CD4-positive, alpha-beta T cell treated with Interleukin-15 for 1 hour (primary cell): ENCODE measurements at places on chromosomes 4 and X.

DNA sequence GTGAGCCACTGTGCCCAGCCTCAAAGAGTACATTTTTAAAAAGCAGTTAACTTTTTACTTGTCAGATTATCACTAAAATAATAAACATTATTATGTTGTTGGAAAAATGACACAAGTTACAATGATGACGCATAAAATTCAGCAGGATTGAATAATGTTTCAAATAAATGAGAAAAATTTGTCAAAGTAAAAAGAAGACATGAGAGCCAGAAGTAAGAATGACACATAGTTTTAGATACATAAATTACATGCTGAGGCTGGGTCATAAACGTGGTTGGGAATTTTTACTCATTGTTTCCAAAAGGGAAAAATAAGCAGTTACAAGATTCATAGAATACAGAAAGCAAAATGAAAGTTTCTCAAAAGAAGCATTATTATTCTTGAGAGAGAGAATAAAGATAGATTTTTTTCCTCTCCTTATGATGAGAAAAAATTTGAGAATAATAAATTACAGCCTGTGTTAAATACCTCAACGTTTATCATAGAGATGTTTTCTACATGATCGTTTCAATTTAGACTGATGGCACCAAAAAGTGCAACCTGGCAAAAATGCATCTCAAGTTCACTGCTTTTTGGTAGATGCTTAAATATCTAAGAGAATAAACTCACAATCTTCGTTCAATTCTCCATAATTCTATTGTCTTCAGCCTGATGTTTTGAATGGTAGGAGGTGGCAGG is 40.4 kb downstream of the GUCY1B1 start:
- no peak for DNase-seq

DNA sequence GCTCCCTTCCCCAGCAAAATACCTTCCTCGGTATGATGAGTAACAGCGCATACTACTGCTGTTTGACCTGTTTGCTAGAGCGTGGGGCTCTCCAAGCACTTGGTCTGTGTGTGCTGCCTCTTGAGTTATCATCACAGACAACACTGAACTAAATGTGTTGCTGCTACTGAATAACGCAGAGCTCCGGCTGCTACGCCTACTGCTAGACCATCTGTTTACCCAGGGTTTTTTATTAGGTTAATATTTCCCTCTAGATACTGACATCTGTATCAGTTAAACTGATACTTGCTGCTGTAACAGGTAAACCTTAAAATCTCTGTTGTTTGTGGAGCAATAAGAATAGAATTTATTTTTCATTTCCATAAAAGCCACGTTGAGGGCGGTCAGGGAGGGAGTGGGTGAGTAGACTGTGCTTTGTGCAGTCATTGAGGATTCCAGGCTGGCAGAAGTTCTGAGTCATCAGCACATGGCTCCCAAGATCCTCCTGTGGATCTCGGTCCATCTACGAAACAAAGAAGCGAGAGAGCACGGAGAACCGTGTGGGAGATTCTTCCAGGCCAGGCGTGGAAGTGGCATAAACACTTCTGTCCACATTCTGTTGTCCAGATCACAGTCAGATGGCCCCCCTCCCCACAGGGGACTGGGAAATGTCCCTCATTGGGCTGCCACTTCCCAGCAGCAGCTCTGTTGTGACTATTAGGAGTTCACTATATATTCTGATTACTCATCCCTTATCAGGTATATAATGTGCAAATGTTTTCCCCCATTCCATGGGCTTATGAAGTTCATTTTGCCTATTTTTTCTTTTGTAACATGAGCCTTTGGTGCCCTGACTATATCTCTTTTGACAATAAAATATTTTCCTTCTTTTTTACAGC is 14.1 kb downstream of the GRK4 start:
- DNase-seq = no peak

DNA sequence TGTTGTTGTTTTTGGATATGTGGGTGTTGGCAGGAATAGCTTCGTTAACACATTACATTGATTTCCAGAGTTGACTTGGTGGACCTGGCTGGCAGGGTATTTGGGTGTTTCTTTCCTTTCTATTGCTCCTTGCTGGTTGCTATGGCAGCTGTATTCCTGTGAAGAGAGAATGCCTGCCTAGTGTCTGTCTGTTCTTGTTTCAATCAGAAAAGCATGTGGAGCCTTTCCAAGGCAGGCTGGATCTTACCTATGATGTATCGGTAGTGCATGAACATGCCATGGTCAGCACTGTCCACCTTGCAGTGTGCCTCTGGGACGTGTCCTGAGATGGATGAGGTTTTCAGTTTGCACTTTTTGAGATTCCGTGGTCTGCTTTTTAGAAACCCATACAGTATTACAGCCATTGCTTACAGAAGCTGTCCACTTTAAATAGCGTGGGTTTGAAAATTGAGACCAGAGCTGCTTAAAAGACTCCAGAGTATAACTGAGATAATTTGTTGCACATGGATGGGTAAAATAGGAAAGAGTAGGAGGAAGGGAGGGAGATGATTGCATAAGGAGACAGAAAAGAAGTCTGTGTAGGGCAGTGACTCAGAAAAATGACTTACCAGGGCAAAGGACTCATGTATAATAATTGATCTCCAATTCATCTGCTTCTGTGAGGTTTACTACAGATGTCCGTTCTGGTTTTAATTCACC is 20.0 kb upstream of the AADAT start:
- DNase-seq = no peak

DNA sequence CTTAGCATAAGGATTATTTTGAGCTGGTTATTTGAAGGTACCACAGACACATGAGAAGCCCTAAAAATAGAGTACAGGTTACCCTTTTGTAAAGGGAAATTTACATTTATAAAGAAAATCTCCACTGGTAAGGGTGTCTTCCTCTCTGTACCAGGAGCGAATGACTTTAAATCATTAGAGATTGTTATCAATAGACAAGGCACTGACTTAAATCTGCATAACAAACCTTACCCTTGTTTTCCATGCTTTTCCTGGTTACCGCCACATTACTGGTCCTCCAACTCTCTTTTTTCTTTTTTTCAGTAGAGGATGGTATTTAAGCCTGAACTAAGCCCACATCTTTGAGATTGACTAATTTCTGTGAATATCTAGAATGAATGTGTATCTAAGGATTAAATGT is 129.8 kb downstream of the SLC7A11 start:
- DNase-seq = no peak

- no peak for DNase-seq
Observed at GRCh38 chrX:9147726-9148125, 113.8 kb upstream of the FAM9B start.

- no peak for DNase-seq
Observed at GRCh38 chr4:55509266-55509665, 37.4 kb downstream of the CLOCK start.

- peak; percentile 67 for DNase-seq
Observed at GRCh38 chrX:68827848-68828624, 785 bp upstream of the EFNB1 start.

GRCh38 chr4:182600093-182600492 is 317.1 kb downstream of the DCTD start:
- DNase-seq = no peak

DNA sequence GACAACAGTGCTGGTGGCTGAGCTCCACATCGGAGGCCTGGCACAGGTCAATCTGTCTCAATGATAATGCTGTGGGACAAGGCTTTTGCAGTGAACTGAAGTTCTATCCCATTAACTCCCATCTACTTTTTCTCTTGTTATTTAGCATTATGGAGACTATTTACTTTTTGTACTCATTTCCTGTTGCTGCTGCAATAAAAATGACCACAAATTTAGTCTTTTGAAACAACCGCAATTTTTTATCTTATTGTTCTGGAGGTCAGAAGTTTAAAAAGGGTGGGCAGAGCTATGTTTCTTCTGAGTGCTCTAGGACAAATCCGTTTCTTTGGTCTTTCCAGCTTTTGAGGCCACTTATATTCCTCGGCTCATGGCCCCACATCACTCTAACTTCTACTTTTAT is 111.0 kb upstream of the PITX2 start:
- no peak for DNase-seq

GRCh38 chr4:139534287-139534950 is 21.6 kb downstream of the SETD7 start:
- no peak for DNase-seq

GRCh38 chrX:56797574-56798338 is 68.7 kb downstream of the NBDY start:
- DNase-seq = peak; percentile 10

- DNase-seq = peak; percentile 69
Observed at GRCh38 chr4:54233277-54233696, 4.2 kb downstream of the PDGFRA start.

GRCh38 chrX:107857837-107858236 is 32.2 kb downstream of the MID2 start:
- DNase-seq = no peak

DNA sequence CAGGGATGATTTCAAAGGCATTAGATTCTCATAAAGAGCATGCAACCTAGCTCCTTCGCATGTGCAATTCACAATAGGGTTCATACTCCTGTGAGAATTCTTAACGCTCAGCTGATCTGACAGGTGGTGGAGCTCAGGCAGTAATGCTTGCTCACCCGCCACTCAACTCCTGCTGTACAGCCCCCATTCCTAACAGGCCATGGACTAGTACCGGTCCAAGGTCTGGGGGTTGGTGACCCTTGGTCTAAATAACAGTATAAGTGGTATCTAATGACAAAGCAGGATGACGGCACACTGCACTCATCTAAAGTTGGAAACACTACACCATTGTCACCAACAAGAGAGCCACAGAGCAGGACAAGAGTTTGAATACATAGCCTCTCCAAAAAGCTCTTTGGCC is 28.5 kb downstream of the ADGRA3 start:
- DNase-seq = no peak

GRCh38 chr4:118400356-118400755 is 47.6 kb upstream of the PRSS12 start:
- no peak for DNase-seq

GRCh38 chr4:150647008-150647407 is 65.1 kb downstream of the MAB21L2 start:
- DNase-seq = no peak

GRCh38 chr4:110840221-110840654 is 217.4 kb upstream of the PITX2 start:
- DNase-seq = no peak

- no peak for DNase-seq
Observed at GRCh38 chr4:110610620-110610939, 12.3 kb downstream of the PITX2 start.

DNA sequence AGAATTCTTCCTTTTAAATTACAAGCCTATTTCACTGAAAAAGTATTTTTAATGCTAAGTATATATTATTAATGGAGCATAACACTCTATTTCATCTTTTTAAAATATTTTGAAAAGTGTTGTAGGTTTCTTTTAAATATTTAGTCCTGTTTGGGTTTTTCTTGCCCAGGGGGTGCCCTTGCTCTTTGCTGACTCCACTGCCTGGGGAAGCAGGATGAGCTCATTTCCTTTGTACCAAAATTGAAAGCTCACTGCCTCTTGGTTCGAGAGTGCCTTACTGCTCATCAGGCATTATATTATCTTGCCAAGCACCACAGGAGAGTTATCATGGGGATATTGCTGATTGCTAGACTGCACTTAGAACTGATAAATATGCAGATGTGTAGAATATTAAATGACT is 819.2 kb downstream of the PCDH18 start:
- no peak for DNase-seq
